ENCODE measurements at places on chromosomes 1 and 21.

DNA sequence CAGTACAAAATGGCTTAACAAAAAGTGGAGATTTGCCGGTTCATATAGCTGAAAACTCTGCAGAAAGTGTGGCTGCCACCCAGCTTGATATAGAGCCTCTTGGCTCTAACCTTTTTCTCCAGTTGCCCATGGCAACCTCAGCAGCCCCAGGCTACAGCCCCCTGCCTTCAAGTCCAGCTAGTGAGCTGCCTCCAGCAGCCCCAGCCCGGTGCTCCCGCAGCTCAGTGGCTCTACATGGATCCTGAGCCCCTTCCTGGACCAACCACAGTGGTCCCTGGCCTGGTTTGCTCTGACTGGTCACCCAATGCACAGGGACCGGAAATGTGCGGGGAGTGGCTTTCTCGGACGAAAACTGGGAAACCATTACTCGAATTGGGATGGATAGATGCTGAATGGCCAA is 13.3 kb upstream of the ATF3 start:
- DNase-seq: no peak

GRCh38 chr1:41851589-41851988 is 67.1 kb downstream of the HIVEP3 start:
- DNase-seq: no peak

- DNase-seq: no peak
These were observed 866.4 kb upstream of the ADAMTS5 start for GRCh38 chr21:27833298-27833697.

DNA sequence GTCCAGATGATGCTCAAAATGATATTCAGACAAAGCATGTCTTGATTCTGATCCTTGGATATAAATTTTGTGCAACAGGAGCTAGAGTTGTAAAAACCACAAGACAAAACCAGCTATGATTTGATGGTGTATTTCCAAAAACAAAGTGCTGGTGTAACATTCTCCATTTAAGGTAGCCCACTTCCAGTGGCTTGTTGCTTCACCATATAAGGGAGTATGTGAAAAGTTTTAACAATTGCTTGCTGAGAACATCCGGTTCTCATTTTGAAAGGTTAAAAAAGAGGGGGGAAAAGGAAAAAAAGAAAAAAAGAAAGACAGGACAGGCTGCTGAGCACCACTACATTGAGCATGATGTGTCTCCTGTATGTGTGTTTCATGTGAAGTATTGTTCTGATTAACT is 123.6 kb downstream of the MACF1 start:
- no peak for DNase-seq

DNA sequence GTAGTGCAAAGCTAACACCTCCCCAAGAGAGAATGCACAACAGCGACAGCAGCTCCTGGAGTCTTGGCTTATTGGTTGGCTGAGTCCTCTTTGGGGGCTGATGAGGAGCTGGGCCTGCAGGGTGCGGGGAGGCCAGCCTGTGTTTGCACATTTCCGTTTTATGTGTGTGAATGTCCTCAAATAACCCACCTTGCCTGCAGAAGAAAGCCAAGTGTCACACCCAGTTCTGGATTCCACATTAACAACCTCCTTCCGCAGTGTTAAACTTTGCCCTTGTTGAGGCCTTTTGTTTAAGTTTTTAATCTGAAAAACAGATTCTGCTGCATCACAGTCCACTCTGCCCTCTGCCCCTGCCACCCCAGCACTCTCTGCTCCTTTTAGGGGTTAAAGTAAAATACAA is 274.5 kb downstream of the TM2D1 start:
- no peak for DNase-seq

DNA sequence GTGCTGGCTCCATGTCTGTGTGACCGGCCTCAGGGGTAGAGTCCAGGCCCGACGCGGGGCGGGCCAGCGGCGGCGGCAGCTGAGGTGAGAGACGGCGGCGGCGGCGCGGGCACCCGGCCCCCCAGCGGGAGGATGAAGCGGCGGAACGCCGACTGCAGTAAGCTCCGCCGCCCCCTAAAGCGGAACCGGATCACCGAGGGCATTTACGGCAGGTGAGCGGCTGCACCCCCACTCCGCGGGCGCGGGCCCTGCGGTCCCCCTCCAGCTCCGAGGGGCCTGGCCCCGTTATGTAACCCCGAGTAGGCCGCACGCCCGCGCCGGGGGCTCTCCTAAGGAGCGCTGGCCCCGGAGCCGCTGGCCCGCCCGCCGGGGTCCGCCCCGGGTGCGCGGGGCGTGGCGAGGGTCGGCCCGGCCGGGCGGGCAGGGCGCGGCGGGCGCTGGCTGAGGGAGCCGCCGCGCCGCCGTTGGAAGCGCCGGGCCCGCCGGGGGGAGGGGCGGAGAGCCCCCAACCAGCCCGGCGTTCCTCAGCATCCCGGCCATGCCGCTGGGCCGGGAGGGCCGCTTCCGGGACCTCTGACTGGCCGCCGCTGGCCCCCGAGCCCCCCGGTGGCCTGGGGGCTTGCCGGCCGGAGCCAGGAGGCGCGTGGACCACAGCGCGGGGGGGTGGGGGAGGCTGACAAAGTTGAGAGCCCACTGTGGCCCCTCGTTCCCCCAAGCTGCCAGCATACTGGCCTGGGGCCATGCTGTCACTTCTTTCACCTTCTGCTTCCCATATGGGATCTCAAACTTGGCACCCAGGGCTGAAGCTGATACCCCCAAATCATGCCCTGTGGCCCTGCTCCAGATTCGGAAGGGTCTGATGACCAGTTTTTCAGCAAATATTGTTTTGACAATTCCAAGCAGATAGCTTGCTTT is 527 bp downstream of the MACO1 start:
- peak; percentile 54 for DNase-seq

- DNase-seq: no peak
These were observed 198.9 kb downstream of the NTNG1 start for GRCh38 chr1:107339775-107340174.

GRCh38 chr1:53529555-53529954 is 70.4 kb downstream of the DMRTB1 start:
- DNase-seq: no peak

- DNase-seq: no peak
These were observed 21.6 kb downstream of the HUNK start for GRCh38 chr21:31894457-31894856.

DNA sequence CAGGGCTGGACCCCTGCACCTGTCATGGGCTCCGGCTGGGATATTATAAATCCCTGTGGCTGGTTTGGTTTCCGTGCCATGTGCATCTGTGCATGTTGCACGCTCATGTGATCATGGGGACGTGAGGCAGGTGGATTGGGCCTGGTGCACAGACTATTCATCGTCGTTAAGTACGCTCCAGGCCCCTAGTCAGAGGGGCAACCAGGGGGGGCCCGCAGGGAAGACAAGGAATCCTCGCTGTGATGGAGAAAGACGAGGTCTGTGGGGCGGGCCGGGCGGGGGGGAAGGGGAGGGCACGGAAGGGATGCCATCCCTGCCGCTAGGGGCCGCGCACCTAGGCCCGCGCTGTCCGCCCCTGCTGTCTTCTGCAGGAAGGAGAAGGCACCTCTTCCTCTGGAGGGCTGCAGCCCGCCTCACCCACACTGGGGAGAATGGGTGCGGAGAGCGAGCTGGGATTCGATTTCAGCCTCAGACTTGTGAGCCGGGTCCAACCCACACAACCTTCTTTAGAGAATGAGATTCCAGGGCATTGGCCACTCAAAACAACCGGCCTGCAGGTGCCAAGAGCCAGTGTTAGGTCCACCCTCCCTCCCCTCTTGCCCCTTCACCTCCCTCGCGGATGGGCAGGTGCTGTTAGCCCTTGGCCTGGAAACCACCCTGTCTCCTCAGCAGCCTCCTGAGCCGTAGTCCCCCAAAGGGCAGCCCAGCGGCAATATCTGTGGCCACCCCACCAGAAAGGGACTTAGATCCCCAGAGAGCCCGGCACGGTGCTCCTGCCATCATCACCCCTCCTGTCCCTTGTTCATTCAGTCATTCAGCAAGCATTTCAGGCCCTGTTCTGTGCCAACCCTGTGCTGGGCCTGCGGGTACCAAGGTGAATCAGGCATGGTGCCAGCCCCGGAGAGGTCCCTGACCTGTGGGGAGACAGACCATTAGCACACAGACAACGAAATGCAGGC is 950 bp upstream of the LRP8 start:
- no peak for DNase-seq

- no peak for DNase-seq
These were observed 41.7 kb downstream of the AZIN2 start for GRCh38 chr1:33122483-33123178.

DNA sequence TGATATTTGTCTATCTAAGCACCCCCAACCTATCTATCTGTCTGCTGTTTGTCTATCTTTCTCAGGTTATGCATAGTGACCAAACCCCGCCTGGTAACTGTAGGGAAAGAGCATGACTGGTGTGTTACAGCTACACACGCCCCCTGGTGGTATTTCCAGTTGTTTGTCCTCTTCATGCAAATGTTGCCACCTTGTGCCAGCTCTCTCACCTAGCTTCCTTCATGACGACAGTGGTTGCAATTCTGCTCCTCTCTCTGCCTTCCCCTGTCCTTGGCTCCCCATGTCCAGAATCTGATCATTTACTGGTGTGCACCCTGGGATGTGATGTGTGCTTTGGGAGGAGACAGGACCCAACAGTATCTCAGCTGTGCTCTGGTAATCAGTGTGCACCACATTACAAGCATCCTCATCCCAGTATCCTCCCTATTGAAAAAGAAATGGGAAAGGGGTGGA is 8.1 kb upstream of the INKA2 start:
- peak; percentile 64 for DNase-seq

- peak; percentile 74 for DNase-seq
These were observed 12.2 kb downstream of the CITED4 start for GRCh38 chr1:40849801-40850592.

GRCh38 chr1:194062526-194062925 is 876.1 kb upstream of the B3GALT2 start:
- no peak for DNase-seq

DNA sequence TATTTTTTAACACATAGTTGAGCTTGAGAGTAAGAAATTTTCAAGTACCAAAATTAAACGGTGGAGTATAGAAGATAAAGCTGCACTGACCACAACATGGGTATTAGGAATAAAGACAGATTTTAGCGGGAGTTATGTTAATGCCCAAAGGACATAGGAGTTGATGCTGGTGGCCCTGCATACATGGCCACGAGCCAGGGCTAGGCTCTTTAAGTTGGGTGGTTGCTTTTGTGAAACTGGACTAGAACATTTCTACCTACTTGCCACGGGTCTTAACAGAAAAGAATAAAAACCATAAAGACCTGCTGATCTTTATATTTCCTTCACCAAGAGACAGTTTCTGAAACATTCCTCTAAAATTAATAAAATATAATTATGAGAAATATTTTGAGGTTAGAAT is 14.9 kb downstream of the EDEM3 start:
- no peak for DNase-seq

DNA sequence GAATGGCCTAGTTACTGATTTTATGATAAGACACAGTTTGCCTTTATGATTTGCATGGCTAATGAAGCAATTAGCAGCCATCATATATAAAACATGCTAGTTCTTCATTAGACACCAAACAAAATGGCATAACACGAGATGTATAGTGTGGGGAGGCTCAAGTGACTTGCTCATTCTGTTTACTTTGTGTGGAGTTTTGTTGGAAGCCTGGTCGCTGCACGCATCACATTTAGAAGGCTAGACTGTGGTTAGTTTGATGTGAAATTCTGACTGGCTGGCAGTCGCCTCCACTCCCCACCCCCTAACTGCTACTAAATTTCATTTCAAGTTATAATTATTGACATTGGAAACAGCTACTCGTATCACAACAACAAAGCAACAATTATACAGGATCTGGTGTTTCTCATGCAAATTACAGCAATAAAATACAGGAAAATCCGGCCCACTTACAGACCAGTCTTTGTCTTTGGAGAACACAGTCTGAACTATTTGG is 356.1 kb downstream of the LMO4 start:
- no peak for DNase-seq

DNA sequence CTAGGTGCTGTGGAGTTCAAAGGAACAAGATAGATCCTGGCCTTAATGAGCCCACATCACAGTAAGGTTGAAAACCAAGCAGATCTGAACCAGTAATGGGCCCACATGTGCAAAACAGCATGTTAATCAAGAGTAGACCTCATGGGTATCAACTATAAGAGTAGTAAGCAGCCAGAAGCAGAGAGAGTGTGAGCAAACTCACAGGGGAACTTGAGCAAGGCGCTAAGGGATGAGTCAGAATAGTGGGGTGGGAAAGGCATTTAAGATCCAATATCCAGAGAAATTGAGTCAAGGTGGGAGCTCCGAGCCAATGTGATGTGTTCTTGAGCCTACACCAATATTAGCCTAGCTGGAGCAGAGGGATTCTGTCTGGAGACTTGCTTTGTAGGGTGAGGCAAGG is 52.4 kb upstream of the GJA5 start:
- no peak for DNase-seq

GRCh38 chr21:43345746-43346409 is 81.1 kb downstream of the SIK1 start:
- DNase-seq: no peak

GRCh38 chr1:33468967-33469366 is 3.5 kb upstream of the ZSCAN20 start:
- DNase-seq: no peak

- DNase-seq: peak; percentile 11
These were observed 7.5 kb downstream of the KIF1B start for GRCh38 chr1:10217748-10218441.

DNA sequence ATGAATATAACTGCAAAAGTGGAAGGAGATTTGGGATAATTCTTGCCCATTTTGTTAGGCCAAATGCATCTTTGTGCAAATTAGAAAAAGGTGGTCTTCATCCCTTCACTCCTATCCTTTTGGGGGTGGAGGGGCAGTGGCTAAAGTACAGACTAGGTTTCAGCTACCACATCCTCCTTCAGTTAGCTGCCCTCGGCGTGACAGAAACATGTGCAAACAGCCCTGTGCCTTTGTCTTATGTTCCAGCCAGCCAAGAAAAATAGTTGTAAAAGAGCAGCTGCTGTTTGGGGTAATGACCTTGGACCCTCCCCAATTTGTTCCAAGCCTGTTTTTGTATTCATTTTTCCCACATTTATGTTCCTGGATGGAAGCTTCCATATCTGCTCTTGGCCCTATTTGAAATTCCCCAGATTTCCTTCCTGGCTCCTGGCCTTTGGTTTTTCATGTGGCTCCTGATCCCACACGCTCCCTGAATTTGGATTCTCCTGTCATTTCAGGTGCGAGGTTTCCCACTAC is 8.3 kb upstream of the LGALS8 start:
- DNase-seq: no peak

DNA sequence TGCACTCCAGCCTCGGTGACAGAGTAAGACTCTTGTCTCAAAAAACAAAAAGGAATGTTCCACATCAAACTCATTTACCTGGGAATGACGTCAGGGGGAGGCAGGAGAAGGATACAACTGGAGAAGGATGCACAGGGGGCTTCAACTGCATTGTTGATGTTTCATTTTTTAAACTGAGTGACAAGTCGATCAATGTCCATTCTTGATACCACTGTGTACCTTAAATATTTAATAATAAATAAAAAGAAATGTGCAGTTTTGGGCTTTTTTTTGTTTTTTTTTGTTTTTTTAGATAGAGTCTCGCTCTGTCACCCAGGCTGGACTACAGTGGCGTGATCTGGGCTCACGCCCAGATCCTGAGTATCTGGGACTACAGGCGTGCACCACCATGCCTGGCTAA is 35.8 kb downstream of the PLEKHO1 start:
- DNase-seq: no peak

All from left lobe of liver (tissue), 2 donors.